ENCODE measurements at places on chromosomes 5 and 9.
A peak's percentile ranks its signal among the peaks of the same experiment; 100 is the strongest.

DNA sequence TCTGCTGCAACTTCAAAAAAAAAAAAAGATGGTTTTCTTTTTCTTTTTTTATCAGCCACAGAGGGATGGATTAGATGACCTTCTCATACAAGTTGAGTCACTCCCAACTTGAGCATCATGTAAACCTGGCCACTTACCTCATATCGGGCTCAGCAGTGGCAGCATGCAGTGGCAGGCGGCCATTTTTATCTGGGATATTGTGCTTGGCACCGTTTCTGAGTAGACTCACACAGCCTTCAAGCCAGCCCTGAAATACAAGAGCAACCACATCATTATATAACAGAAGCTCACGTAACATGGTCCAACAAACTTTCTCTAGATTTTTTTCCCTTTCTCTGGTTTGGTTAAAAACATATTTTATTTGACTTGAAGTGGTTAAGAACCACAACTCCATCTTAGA is 62.6 kb downstream of the ANKRD55 start:
- DNase-seq = no peak

GRCh38 chr9:16386007-16386826 is 484.3 kb downstream of the BNC2 start:
- DNase-seq = no peak

GRCh38 chr5:90843443-90843842 is 284.8 kb downstream of the ADGRV1 start:
- no peak for DNase-seq

DNA sequence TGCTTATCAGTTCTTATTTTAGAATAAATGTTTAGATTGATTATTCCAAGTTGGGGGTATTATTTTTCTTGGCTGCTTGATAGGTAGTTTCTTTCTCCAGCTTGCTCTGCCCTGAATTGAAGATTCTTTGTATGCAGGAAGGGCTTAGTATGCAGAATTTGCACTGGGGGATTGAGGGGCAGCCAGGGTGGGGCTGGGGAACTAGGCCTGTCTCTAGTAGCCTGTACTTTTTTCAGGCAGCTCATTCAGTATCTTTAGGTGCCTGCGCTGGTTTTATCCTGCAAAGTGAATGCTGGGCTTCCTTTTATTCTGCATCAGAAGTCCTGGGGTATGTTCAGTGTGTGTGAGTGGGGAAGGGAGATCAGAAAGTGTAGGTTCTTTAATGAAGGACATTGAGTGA is 228.3 kb upstream of the ELL2 start:
- no peak for DNase-seq

GRCh38 chr5:180166176-180166575 is 42.8 kb downstream of the RASGEF1C start:
- DNase-seq = no peak

DNA sequence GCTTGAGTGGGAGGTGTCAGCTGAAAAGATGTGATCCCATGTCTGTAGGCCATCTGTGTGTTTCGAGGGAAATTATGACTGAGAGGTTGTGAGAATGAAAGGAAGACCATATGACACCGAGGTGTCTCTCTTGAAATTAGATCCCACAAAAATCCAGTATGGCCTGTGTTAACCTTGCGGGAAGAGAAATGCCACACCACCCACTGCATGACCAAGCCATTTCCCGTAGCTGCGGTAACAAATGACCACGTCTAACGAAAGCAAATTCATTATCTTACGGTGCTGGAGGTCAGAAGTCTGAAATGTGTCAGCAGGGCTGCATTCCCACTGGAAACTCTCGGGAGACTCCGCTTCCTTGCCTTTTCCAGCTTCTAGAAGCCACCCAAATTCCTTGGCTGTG is 11.6 kb downstream of the C9orf57 start:
- DNase-seq = no peak

- DNase-seq = no peak
These were observed 568.9 kb downstream of the ANXA1 start for GRCh38 chr9:73720601-73721000.

DNA sequence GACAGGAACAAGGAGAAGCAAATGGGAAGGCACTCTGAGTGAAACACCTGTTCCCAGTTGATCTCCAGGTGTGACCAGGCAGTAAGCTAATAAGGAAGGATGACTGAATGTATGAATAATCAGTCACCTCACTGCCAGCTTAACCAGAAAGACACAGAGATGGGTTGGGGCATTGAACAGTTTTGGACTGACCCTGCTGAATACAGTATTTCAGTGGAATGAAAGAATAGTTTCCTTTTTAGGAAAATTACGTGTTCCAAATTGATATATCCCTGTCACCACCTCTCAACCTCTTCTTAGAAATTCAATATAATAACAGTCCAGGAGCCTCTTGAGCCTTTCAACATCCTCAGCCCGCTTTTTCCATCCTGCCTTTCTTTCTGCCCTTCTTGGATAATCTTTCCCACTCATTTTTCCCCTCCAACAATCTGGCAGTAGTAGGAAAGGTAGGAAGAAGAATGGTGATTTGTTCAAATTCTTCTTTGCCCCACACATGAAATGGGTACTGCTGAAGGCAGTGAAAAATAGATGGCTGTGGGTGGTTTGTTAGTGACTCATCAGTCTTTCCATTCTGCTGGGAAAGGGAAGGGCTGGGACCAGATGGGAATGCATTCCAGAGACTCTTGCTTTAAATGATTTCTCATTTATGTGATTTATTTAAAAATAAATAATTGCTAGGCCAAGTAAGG is 117.9 kb downstream of the ZSWIM6 start:
- no peak for DNase-seq

DNA sequence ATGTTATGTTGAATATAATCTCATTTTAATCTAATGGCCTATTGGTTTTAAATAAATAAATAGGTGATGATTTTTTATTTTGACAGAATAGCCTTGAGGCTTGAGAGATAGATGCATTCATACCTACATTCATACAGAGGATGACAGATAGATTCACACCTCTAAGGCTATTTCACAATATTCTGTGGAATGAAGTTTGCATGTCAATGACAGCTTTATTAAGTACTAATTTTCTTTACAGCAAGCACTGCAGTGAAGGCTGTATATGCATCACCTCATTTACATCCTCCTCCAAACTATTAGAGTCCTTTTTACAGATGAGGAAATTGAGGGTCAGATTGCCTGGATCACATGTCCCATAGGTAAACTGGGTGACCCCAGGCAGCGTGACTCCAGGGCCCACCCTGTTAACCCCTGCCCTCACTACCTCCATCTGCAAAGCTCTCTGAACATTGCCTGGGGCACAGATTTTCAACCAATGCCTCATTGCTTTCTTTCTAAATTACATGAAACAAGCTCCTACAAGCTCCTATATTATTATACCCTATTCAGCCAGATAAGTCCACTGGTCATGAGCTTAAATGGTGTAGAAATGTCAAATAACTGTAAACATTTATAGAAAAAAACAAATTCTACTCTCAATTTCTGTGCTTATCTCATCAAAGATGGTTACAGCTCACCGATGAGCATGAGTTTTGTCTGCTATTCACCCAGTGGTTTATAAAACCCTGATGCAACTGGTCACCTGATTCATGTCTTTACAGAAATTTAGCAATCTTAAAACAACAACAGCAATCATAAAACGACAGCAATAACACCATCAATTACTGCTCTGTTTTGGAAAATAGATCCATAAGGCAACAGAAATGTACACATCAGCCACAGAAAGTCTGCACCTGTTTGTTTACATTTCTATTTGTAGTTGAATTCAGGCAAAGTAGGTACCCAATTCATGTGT is 338.0 kb downstream of the NSG2 start:
- no peak for DNase-seq

DNA sequence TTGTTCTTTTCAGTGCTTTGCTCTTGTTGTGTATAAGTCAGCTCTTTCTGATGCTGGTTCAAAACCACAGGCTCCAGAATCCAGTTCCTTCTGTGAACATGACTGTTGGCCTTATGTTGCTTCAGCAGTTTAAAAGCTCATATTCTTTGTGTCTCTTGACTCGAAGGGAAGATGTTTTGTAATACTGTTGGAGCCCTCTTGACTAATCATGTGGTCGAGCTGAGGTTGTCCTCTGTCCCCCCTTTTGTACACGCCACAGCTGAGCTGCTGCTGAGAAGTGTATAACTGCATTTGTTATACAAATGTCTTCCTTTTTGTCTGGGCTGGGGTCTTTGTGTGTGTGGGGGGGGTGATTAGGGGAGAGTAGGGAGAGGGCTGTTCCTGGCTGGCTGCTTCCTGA is 35.8 kb downstream of the SLC36A1 start:
- peak; percentile 16 for DNase-seq

DNA sequence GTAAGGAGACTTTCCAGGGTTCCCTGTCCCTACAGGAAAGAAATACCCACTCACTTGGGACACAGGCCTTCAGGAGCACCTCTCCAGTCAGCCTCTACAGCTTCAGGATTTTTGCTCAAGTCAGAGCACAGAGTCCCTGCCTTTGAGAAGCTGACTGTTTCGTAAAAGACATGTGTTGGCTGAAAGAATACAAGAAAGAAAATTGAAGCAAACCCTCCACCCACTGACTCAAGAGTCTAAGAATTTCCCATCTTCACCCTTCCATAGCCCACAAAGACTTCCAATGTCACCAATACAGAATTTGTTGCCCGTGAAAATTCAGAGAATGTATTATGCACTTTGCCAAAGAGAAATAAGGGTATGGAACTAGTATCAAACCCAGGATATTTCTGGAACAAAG is 53.0 kb upstream of the ZNF622 start:
- DNase-seq = no peak

DNA sequence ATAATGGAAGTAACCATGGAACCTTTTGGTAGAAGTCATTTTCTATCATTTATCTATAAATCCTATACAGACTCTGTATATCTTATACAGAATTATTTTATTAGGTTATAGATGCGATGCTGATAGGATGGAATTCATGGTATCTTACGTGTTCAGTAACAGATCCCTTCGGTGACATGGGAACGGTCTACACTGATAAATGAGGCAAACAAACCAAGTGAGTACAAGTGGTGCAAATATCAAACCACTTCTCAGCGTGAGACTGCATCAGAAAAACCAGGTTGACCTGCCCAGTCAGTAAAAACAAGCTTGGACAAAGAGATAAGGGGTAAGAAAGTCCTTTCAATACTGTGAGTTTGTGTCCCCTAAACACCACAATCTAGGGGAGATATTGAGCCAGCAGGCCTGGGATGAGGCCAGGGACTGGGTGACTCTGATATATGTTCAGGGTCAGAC is 215.5 kb downstream of the GAPVD1 start:
- no peak for DNase-seq

DNA sequence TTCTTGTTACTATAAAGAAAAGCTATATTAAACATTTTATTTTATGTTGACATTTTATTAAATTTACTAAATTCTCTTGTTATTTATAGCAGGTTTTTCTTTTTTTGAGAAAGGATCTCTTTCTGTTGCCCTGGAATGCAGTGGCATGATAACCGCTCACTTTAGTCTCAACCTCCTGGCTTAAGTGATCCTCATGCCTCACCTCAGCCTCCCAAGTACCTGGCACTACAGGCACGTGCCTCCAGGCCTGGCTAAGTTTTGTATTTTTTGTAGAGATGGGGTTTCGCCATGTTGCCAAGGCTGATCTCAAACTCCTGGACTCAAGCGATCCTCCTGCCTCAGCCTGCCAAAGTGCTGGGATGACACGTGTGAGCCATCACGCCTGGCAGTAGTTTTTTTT is 280.2 kb upstream of the C9orf72 start:
- DNase-seq = no peak

DNA sequence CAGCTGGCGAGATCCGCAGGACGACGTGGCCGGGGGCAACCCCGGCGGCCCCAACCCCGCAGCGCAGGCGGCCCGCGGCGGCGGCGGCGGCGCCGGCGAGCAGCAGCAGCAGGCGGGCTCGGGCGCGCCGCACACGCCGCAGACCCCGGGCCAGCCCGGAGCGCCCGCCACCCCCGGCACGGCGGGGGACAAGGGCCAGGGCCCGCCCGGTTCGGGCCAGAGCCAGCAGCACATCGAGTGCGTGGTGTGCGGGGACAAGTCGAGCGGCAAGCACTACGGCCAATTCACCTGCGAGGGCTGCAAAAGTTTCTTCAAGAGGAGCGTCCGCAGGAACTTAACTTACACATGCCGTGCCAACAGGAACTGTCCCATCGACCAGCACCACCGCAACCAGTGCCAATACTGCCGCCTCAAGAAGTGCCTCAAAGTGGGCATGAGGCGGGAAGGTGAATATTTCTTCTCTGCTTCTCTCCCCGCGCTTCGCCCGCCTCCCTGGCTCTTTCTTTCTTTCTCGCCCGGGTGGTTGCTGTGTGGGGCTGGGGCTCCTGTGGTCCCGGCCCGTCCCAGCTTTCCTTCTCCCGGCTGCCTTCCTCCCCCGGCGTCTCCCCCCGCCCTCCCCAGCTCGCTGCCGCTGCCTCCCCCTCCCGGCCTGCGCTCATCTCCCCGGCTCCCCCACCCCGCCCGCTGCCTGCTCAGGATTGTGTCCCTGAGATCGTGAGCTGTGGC is 2.2 kb downstream of the NR2F1 start:
- no peak for DNase-seq

GRCh38 chr5:157748760-157749461 is 5.4 kb downstream of the LSM11 start:
- DNase-seq = no peak

DNA sequence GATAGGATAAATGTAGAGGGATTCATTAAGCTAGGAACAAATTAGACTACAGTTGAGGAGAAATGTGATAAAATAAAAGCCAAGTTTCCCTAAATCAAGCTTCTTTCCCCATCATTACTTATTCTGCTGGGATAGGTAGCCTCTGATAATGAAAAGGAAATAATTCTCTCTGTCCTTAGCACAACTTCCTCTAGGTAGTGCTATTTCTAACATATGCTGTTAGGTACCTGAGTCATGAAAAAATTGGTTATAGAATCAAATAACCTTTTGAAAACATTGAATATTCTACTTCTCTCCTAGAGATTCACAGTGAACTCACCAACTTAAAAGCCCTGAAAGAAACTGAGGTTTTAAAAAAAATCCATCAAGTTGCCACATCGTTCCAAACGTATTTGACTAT is 1793.1 kb downstream of the EFNA5 start:
- no peak for DNase-seq

- no peak for DNase-seq
These were observed 40.5 kb upstream of the MYO10 start for GRCh38 chr5:16976625-16977008.

- no peak for DNase-seq
These were observed 273.4 kb downstream of the CSNK1G3 start for GRCh38 chr5:123785162-123786071.

DNA sequence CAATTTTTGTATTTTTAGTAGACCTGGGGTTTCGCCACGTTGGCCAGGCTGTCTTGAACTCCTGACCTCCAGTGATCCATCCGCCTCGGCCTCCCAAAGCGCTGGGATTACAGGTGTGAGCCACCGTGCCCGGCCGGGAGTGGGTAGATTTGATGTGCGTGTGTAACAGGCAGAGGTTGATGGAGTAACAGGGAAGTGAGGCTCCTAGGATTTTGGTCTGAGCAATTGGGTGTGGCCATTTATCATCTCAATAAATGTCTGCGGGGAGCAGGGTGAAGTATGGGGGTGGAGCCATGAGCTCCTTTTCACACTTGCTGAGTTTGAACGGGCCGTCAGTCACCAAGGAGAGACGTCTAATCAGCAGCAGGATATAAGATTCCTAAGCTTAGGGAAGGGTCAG is 1.2 kb upstream of the REXO4 start:
- no peak for DNase-seq

- no peak for DNase-seq
These were observed 3.4 kb downstream of the LMNB1 start for GRCh38 chr5:126780165-126780827.
